ENCODE measurements at places on chromosomes 11 and 22.

- DNase-seq: no peak
These were observed 17.2 kb downstream of the TOB2 start for GRCh38 chr22:41429232-41429950.

DNA sequence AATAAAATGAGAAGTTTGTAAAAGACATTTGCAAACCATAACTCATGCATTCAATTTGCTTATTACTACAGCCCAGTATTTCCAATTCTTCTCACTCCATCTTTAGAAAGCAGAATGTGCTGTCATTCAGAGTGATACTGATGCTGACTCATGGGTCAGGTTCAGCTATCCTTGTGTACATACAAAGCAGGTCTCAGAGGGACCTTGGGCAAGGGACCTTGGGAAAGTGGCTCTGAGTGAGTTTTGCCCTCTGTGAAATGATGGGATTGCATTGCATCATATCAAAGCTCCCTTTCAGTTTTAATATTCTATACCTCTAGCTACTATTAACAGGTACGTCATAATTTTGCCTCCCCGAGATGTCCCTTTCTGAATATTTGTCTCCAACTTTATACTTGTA lies 848.7 kb downstream of the OPCML start:
- no peak for DNase-seq

- no peak for DNase-seq
These were observed 727 bp downstream of the OSBP2 start for GRCh38 chr22:30695351-30695851.

DNA sequence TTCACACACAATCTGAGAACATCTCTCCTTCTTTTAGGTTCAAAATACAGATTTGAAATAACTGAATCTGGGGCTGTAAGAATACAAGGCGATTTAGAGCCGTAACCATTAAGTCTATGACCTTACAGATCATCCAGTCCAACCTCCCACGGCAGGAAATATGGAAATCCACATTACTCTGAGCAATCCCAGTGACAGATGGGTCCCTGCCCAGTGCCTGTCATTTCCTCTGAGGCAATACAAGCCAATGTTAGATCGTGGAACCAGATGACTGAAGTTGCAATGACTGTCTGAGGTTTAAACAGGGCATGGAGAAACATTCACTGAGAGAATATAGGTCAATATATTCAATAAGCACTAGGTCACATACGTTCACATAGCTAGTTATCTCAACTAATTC lies 77.4 kb upstream of the OR5AK2 start:
- DNase-seq: no peak

GRCh38 chr11:46121301-46121723 lies at the start of gene PHF21A:
Gene PHF21A (minus strand): TSS chr11:46121454. CDS start chr11:46084219, 37,235 bp downstream.
- peak; percentile 91 for DNase-seq

DNA sequence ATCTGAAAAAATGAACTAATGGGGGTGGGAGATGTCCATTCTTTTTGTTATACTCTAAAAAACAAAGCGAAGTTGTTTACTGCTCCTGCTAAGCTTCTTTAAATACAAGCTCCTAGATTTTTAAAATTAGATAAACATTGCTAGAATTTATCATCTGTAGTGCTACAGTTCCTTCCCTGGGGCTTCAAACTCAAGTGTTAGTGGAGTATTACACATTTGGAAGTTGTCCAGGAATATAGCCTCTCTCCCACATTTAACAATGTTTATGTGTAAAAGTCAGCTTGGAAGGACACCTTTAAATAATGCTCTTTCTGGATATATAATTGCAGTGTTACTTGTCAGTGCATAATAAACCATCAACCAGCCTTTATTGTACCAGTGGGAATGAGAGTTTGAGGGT lies 155.5 kb downstream of the SPON1 start:
- no peak for DNase-seq

GRCh38 chr22:32177221-32177765 lies 18.2 kb upstream of the C22orf42 start:
- DNase-seq: no peak

DNA sequence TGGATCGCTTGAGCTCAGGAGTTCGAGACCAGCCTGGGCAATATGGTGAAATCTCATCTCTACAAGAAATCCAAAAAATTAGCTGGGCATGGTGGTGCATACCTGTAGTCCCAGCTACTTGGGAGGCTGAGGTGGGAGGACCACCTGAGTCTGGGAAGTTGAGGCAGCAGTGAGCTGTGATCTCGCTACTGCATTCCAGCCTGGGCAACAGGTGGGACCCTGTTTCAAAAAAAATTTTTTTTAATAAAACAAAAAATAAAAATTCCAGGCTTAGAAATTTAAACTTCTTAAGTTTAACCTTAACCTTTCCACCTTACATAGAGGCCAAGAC lies 21.2 kb downstream of the CLMP start:
- no peak for DNase-seq

- no peak for DNase-seq
These were observed 30.7 kb upstream of the TEF start for GRCh38 chr22:41351011-41351410.

DNA sequence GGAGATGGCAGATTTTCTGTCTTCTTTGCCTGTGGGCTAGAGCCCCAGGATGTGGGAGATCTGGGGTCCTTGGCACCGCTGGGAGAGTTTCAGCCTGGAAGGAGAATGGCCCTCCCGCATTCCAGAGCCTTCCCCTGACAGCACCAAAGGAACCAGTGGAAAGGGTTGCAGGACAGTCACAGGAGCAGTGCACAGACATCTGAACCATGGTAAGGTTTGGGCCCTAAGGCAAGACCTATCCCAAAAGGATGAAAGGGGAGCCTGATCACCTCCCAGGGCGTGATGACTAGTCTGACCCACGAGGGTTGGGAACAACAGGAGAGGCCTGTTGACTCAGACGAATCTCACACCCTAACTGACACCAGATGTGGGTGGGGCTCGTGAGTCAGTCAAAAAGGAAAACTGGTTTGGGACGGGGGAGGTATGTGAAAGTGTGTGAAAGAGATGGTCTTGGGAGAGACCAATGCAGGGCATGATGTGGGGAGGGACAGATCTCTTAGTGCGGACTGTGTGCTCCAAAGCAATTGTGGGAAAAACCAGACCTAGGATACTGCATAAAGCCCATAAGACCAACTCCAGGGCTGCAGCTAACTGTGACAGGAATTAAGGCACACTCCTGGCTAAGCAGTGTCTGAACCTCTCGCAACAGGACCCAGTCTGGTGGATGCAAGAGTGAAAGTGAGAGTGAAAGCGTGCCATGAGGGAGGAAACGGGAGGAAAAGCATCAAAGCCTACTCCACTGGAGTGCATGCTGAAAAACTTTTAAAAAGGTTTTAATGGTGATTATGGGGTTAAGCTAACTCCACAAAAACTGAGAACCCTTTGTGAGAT lies 39.1 kb upstream of the GLYAT start:
- no peak for DNase-seq

GRCh38 chr11:103959279-103959942 lies 77.0 kb upstream of the DDI1 start:
- no peak for DNase-seq

DNA sequence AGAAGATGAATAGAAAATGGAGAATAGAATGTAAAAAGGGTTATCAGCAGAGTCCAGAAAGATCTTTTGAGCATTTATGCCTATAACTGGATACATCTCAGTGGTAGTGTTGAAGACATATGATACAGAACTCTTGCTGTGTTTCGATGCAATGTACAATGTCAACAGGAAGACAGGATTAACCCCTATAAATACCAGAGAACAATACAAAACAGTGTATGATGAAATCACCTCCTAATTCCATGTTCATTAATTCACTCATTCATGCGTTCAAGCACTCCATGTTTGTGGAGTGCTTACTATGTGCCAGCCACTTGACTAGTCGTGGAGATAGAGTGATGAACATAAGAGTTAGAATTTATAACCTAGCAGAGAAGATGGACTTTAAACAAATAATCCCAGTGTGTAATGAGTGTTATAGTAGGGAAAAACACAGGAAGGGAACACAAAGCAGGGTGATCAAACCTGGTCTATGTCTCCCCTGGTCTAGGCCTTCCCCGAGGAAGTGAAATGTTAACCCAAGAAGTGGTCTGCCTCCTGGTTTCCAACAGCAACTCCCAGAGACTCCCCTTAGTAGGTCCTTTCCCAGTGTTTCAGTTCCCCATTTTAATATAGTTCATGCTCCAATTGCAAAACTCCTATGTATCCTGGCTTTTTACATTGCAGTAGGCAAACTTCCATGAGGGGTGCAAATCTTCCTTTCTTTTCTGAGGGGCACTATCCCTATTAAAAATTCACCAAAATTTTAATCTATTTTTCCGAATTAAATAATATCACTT lies 9.1 kb upstream of the SESN3 start:
- DNase-seq: no peak

DNA sequence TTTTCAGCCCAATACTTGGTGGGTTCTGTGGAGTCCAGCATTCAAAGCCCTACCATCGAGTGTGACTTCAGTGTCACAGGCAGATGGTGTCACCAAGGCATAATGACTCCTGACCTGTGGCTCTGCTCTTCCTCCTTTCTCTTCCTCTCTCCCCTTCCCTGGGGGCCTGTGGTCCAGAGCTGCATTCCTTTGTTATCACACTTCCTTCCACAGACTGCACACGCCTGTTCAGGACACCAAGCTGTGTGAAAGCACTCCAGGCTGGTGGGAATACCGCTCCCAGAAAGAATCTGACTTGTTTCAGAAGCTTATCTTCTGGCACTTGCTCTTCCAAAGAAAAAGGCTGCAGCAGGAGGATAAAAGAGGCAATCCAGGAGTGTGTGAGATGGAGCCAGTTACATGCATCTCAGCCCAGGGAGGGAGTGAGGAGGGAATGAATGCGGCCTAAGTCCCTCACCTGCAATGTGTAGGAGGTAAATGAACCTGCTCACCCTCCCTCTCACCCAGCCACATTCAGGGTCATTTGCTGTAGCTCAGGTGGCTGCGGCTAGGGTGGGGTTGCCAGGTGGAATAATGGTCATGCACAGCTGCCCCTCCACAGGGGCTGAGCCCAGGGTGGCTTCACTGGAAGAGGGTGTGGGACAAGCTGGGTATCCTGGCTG lies 79.3 kb downstream of the ADAMTS15 start:
- DNase-seq: no peak

GRCh38 chr11:79076526-79077115 lies 364.2 kb downstream of the TENM4 start:
- peak; percentile 11 for DNase-seq

GRCh38 chr11:74952752-74953151 lies 3.7 kb downstream of the SPCS2 start:
- DNase-seq: no peak
